Activated CD4-positive, alpha-beta T cell treated with anti-CD3 and anti-CD28 coated beads, Interleukin-2, amount 10 ng/mL, durations not matched to agents 24 days and 14 days (primary cell): ENCODE measurements at places on chromosomes 4 and X.

- no peak for DNase-seq
Measured at GRCh38 chr4:157808796-157809383, 363.9 kb downstream of the GASK1B start.

GRCh38 chr4:140331245-140331644, 42.2 kb upstream of the SCOC start:
- no peak for DNase-seq

DNA sequence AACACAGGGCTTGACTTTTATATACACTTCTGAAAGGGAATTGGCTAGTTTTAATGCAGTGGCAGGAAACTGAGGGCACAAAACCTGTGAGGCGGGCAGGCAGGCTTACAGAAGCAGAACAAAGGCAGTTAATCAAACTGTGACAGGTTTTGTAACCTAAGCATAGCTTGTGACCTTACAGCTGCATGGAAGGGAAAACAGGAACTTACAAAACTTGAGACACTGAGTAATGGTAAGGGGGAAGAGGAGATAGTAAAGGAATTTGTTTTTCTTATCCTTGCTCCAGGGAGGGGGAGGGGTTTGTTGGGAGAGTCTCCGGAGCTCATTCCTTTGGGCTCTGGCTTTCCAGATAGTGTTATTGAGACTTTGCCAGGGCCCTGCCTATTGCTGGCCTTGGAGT, 55.6 kb downstream of the SLITRK4 start:
- DNase-seq, result no peak

DNA sequence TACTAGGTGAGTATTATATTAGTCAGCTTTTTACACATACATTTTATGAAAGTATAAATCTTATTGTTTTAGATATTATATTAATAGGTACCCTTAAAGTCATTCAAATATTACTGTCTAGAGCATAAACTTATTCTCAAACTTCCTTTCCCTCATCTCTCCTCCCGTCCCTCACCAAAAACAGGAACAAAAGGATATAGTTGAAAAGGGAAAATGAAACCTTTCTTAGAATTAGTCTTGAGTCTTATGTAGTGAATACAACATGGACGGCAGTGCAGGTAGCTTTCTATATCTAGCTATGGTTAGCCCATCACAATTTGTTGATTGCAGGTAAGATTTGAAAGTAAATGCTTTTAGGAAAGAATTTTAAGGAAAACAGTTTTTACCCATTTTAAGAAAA, 65.6 kb downstream of the RBPJ start:
- DNase-seq, result no peak

DNA sequence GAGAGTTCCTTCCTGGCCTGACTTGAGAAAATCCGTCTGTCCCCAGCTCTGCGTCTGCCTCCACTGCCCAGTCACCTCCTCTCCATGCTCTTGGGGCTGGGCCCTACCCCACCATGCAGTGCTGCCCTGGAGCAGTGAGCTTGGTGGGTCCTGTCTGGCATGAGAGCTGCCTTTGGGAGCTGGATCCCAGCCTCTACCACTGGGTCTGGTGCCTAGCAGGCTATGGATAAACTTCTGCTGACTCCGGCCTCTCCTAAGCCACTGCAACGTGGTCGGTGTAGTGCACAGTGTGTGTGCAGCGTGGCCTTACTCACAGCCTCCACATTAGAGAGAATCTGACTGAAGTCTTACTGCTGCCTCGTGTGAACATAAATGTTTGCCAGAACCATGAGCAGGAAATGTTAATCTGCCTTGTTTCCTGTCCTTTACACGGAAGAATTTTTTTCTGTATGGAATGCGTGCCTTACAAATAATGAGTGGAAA, 47.6 kb downstream of the HTT start:
- DNase-seq, result no peak

GRCh38 chr4:163280703-163281519, 51.5 kb downstream of the NPY1R start:
- DNase-seq, result no peak

- no peak for DNase-seq
Measured at GRCh38 chr4:13436962-13437361, 47.2 kb downstream of the RAB28 start.

- DNase-seq, result no peak
Measured at GRCh38 chr4:37438564-37439279, 194.2 kb downstream of the NWD2 start.

- DNase-seq, result no peak
Measured at GRCh38 chrX:46218373-46218772, 326.8 kb downstream of the ZNF674 start.

DNA sequence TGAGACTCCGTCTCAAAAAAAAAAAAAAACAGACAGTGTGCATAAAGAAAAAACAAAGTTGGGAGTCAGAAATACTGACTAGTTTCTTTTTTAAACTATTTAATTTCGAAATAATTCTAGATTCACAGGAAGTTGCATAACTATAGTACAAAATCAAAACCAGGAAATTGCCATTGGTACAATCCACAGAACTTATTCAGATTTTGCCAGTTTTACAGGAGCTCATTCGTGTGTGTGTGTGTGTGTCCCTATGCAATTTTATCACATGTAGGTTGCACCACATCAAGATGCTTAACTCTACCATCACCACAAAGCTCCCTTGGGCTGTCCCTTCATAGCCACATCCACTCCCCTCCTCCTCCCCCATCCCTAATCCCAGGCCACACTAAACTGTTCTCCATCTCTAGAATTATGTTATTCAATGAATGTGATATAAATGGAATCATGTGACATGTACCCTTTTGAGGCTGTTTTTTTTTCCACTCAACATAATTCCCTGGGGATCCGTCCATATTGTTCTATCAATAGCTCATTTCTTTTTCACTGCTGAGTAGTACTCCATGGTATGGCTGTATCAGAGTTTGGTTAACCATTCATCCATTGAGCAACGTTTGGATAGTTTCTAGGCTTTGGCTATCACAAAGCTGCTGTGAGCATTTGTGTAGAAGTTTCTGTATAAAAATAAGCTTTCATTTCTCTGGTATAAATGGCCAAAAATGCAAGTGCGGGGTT, 16.3 kb upstream of the DDX3X start:
- DNase-seq, result no peak

GRCh38 chr4:13982010-13982409, 354.5 kb upstream of the BOD1L1 start:
- DNase-seq, result no peak
